ENCODE measurements at places on chromosomes 7 and 10.

DNA sequence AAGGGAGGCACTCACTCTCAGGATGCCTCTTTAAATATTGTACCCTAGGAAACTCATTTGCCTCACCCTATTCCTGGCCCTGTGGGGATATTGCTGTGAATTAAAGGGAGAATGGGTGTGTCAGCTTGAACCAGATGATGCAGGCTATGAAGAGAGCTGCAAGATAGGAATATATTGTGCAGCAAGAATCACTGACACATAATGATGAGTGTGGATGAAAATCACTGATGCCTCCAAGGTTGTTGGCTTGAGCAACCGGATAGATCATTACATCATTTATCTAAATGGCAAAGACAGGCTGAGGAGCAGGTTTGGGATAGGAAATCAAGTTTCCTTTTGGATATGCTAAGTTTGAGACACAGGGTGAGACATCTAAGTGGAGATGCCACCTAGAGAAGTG, 6.2 kb downstream of the SLC26A4 start:
- no peak for DNase-seq

GRCh38 chr7:27873981-27874957, 134.3 kb downstream of the TAX1BP1 start:
- DNase-seq: no peak

- no peak for DNase-seq
Measured at GRCh38 chr10:33947544-33947943, 613.1 kb upstream of the NRP1 start.

DNA sequence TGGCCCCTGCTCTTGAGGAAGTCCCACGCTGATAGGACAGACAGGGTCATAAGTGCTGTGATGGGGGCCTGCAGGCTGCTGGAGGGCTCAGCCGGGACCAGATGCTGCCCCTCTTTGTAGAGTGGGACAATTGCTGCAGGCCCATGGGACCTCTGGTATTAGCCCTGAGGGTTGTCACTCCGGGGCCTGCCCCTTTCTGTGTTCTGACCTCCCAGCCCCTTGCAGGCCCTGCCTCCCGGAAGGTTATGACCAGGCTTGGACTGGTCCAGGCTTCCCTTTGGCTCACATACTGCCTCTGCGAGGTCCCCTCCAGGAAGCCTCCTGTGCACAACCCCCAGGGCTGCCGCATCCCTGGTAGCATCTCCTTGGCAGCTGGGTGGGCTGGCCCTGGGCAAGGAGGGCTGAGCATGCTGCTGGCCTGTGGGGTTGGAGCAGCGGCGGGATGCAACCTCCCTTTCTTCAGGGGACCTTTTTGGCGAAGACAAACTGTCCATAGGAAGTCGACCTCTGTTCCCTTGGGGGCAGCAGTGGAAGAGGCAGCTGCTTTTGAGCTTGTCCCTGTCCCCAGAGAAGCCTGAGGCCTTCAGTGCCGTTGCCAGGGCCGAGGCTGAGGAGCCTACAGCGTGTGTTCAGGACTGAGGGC, 8.8 kb downstream of the LIMK1 start:
- no peak for DNase-seq

DNA sequence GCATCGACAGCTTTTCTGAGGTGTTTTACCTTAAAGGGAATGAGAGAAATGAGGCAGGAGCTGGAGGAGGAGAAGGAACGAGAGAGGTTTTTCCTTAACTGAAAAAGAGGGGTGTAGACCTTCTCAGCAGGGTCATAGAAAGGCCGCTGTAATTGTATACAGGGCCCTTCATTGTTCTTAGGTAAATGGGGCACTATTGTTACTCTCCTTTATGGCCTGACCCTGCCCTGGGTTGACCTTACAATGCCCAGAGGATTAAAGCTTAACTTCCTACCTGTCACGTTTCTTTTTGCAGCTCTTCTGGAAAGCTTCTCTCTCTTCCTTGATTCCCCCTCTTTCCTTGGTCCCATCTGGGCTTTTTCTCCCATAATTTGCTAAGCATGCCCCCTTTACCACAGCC, 13.7 kb upstream of the PDLIM1 start:
- no peak for DNase-seq

- DNase-seq: no peak
Measured at GRCh38 chr7:85851571-85852193, 664.8 kb upstream of the SEMA3D start.

- DNase-seq: no peak
Measured at GRCh38 chr7:74230446-74231231, 20.8 kb downstream of the LAT2 start.

DNA sequence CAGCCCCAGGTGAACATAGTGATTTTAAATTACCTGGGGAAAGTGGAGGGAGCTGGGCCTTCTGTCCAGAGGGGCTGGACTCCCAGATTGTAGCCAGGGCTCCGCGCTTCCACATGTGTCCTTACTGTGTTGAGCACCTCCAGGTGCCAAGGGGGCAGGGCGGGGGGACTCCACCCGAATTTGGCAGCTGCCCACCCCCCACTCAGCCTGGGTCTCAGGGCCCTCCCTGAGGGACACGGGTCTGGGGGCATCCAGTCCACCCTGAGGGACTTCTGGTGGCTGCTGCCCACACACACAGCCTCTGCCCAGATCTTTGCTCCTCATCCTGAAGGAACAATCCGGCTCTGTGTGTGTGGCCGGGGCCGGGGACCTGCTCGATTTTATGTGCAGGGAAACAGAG, 28.2 kb upstream of the ADGRA1 start:
- DNase-seq: no peak

DNA sequence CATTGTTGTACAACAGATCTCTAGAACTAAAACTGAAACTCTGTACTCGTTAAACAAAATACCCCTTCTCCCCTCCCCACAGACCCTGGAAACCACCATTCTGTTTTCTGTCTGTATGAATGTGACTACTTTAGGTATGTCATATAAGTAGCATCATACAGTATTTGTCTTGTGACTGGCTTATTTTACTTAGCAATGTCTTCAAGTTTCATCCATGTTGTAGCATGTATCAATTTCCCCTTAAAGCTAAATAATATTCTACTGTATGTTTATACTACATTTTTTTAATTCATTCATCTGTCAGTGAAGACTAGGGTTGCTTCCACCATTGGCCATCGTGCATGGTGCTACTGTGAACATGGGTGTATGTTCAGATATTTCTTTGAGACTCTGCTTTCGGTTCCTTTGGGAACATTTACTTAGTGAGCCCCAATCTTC, 71.2 kb upstream of the RPA3 start:
- no peak for DNase-seq

GRCh38 chr7:112654322-112655216, 135.6 kb downstream of the TMEM168 start:
- no peak for DNase-seq

DNA sequence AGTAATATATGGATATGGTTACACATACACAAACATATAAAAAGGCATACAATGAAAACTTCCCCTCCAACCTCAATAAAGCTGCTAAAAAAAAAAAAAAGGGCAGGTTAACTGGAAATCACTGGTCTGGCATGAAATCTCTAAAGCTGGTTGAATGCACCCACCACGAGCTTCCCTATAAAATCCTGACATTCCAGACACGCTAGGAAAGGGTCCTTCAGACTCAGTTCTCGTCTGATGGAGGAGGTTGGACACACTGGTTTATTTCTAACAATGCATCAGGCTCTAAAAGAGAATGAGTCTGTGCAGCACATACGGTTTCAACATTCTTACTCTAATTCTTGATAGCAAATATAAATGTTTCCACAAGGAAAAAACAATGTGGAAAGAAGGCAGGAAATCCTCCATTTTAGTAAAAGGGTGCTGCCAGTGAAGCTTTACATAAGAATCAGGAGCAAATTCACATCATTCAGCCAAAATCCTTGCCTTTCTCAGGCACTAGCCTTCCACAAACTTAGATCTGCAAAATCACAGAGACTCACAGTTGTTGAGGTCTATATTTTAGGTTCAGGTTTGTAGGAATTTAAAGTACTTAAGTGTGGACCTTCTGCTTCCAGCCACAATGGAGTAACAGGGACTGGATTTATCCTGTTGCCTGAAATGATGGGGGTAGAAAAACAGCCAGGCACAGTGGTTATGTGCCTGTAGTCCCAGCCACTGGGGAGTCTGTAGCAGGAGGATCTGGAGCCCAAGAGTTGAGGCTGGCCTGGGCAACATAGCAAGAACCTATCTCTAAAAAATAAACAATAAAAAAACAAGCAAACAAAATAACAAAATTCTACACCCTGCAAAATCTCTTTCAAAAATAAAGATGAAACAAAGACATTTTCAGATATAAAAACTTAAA, 73.5 kb downstream of the CYTH3 start:
- no peak for DNase-seq

- peak; percentile 43 for DNase-seq
Measured at GRCh38 chr10:122298598-122299301, 27.7 kb downstream of the BTBD16 start.

GRCh38 chr10:97738616-97739015, 1.7 kb downstream of the ZFYVE27 start:
- no peak for DNase-seq

GRCh38 chr7:46150202-46150601, 229.1 kb upstream of the IGFBP3 start:
- DNase-seq: no peak

DNA sequence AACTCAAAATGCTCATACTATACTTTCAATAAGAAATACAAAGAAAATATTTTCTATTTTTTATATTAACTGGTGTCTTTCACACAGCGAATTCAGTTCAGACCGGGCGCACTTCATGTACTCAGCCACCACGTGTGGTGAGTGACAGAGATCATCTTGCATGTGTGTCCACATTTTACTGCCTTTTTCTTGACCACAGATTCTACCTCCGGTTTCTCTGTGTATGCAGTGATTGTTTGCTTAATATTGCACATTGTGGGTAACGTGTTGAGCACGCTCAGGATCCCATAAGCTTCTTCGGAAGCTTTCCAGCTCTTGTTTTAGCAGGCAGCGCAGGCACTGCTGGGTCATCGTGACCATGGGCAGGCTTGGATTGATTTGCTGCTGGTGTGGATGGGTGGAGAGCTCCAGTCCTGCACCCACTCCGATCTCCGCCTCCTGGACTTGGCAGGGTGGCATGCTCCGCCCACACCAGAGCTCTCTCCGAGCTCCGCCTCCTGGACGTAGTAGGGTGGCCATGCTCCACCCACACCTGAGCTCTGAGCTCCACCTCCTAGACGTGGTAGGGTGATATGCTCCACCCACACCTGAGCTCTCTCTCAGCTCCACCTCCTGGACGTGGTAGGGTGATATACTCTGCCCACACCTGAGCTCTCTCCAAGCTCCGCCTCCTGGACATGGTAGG, 253.3 kb downstream of the DIP2C start:
- DNase-seq: no peak

GRCh38 chr10:133276435-133277201, at the start of gene ADAM8:
Gene ADAM8 (minus strand): TSS chr10:133276868. CDS start chr10:133276817, 51 bp downstream.
- DNase-seq: peak; percentile 96

DNA sequence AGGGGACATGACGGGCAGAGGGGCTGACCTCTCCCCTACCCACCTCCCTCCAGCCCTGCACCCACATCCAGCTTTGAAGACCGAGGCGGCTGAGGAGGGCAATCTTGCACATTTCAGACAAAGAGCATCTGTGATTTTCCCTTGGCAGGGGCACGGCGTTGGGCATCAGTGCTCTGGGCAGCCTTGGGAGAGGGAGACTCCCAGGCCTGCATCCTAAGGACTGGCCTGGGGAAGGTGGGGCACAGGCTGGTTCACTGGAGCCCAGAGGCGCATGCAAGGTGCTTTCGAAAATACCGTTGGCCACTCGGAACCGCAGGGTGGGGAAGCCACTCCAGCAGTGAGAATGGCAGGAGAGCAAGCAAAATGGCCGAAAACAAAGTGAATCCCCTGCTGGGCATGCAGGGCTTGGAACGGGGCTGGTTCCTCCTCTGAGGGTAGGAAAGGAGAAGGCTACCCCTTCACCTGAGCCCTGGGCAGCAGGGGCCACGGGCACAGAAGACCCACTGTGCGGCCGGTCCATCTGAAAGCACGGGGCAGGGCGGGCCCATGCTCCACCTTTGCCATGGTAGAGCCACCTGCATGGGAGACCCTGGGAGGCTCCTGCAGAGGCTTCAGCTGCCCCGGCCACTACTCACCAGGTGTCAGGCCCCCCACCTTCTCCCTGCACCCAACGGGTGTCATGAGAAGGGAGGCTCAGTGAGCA, 49.8 kb downstream of the EBF3 start:
- DNase-seq: no peak

- DNase-seq: no peak
Measured at GRCh38 chr7:112581529-112581928, 100.7 kb downstream of the LSMEM1 start.

GRCh38 chr10:1650542-1651269, 86.6 kb downstream of the ADARB2 start:
- DNase-seq: no peak

GRCh38 chr7:50396856-50397255, 53.3 kb downstream of the FIGNL1 start:
- DNase-seq: no peak

GRCh38 chr10:44263771-44264170, 121.1 kb downstream of the CXCL12 start:
- DNase-seq: no peak

DNA sequence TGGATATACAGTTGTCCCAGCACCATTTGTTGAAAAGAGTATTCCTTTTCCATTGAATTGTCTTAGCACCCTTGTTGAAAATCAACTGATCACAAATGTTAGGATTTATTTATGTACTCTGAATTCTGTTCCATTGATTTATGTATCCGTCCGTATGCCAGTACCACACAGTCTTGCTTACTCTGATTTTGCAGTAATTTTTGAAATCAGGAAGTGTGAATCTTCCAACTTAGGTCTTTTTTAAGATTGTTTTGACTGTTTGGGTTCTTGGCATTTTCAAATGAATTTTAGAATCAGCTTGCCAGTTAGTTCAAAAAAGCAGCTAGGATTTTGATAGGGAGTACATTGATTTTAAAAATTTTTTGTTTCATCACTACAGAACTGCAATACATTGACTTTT, 23.7 kb downstream of the CDK13 start:
- no peak for DNase-seq

DNA sequence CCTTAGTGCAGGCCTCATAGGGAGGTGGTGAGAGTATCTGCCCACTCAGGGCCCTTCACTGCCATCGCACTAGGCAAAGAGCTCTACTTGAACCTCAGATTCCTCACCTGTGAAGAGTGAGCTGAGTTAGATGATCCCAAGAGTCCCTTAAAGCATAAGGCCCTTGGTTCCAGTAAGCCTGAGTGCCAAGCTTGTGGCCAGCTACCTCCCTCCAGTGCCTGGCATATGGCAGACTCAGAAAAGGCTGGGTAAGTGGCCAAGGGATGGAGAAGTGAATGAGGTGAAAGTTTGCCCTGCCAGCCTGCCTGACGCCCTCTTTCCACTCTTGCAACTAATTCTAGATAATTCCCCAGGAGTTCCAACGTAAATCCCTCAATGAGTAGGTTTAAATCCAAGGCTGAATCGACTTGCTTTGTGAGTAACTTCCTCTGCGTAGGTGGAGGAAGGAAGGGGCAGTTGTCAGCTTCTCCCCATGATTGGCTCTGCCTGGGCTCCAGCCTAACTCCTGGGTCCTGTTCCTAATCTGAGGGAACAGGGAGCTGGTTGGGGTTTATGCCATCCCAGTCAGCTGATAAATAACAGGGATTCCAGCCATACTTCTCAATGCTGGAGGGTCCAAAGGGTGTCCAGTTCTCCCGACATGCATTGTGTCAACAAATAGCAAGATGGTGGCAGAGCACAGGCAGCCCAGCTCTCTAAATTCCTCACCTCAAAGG, 14.2 kb downstream of the DUSP5 start:
- no peak for DNase-seq

Measured in GM12892 (cell line).